ENCODE measurements at places on chromosomes 12 and 14.
A peak's percentile ranks its signal among the peaks of the same experiment; 100 is the strongest.

- no peak for DNase-seq
Observed at GRCh38 chr12:51901881-51902280, 5.4 kb upstream of the ACVRL1 start.

DNA sequence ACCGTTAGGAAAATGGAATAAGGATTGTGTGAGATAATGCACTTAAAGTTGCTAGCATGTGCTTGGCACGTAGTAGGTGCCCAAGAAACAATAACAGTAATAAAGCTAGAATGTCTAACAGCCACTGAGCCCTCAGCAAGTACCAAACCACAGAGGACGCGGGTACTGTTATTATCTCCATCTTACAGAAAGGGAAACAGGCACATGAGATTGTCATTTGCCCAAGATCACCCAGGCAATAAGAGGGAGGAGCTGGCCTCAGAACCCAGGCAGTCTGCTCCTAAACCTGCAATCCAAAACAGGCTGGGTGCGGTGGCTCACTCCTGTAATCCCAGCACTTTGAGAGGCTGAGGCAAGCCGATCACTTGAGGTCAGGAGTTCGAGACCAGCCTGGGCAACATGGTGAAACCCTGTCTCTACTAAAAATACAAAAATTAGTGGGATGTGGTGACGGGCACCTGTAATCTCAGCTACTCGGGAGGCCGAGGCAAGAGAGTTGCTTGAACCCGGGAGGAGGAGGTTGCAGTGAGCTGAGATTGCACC is 5.1 kb upstream of the SDS start:
- DNase-seq, result no peak

DNA sequence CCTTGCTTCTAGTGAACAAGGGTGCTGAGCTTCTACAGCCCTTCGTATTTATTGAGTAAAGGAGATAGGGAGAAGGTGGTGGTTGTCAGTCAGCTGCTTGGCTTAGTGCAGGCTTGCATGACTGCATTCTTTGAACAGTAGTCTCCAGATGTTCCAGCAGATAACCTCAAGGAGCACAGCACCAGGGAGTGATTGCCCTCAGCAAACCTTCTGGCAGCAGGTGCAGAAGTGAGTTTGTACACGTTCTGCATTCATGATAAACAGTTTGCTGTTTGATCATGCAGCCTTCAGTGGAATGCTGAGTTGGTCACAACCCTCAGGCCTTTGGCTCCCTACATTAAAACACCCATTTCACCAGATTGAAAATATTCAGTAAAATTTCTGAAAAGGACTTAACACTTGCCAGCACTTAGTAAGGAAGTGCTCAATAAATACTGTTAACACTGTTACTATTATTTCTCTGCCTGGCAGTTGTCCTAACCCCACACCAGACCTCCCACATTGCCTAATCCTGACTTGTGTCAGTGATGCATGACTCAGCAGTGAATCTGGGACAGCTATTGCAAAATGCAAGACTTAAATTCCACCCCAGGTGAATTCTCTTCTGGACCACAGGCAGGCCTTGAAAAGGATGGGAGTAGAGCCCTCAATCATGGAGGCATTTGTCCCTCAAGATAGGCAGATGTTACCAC is 18.9 kb upstream of the CARMIL3 start:
- DNase-seq, result no peak

GRCh38 chr14:23588884-23589598 is 10.5 kb upstream of the JPH4 start:
- DNase-seq, result peak; percentile 92

GRCh38 chr12:119245904-119246494 is 67.3 kb downstream of the HSPB8 start:
- DNase-seq, result no peak

Measured in ELF-1 (cell line).